ENCODE measurements at places on chromosomes 4 and X.

DNA sequence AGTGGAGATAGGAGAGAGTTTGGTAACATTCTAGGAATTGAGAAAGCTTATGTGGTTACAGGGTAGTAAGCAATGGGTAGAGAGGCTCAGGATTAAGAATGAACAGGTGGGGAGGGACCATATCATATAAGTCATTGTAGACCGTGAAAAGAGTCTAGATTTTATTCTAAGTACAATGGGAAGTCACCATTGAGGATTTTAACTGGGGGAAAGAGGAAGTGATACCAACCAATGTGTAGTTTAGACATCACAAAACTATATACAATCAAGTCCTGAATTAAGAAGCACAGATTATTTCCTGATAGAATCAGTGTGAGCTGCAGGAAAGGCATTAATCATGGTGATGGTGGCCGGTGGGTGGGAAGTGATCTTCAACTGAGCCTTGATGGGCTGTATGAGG lies 178.3 kb upstream of the ZIC3 start:
- DNase-seq = no peak

- no peak for DNase-seq
Measured at GRCh38 chrX:30654989-30655607, 1.9 kb downstream of the GK start.

- DNase-seq = no peak
Measured at GRCh38 chrX:34426334-34426733, 230.8 kb downstream of the TMEM47 start.

DNA sequence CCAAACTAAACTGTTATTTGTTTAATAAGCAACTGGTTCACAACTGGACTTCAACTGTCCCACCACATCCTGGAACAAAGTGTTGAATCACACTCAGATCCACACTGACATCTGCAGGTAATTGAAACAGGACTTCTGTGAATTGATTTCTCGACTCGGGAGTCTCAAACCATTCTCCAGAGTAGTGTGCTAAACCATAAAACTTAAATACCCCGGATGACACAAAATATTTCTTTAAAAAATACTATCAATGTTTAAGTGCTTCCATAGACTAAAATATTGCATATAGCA lies 95.4 kb upstream of the PLAC1 start:
- DNase-seq = peak; percentile 35

DNA sequence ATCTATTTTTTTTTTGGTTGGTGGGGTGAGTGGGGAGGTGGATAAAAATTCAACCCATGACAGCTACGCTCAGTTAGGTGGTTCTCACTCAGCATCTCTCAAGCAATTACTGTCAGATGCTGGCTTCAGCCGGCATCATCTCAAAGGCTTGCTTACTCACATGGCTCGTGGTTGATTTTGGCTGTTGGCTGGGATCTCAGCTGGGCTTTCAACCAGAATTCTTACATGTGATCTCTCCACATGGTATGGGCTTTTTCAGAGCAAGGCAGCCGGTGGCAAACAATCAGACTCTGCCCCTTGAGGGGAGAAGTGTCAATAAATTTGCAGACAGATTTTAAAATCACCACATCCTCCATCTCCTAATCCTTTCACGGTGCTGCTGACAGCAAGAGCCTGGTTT lies 47.2 kb downstream of the SLC34A2 start:
- peak; percentile 5 for DNase-seq

DNA sequence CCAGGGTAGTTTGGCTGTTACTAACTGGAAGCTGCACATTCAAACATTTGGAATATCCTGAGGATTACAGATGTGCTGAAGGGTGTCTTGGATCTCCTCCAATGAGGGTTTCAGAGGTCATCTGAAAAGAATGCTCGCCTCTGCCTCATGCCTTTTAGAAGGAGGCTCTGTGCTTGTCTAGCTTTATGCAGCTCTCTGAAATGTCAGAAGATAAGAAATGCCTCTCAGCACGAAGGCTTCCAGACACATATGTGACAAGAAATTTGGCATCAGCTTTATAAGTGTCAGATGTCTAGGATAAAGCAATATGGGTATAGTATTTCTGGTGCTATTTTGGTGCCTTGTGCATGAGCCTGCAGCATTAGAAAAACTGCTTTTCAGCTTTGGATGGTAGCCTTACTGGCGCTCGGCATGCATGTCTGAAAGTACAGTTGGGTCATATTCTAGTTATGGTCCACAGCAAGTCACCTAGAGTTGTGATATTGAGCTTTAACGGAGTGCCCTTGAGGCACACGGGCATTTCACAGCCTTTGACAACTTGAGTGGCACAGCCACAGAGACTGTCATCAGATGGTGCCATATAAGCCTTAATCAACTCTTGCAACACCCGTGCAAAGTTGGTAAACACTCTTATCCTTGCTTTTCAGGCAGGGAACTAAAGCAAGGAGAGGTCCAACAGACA lies 70.8 kb upstream of the PGRMC2 start:
- DNase-seq = peak; percentile 91

DNA sequence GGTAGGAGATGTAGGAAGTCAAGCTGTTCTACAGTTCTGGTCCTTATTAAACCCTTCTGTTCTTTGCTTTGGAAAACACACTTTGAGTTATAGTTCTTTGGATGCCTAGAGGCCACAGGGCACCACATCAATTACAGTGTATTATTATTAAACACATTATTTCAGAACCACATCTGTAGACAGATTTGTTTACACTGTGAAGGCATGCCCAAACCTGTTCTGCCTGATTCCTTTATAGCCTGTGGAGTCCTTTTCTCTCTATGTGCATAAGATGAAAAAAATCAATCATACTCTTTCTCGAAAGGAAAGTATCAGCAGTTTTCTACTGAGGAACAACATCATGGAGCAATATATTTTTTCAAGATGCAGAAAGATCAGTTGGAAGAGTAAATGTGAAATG lies 371.3 kb upstream of the INTU start:
- DNase-seq = no peak

- no peak for DNase-seq
Measured at GRCh38 chr4:574346-575161, 1.5 kb downstream of the TMEM271 start.

- no peak for DNase-seq
Measured at GRCh38 chrX:106862972-106863688, 40.0 kb downstream of the RIPPLY1 start.

- no peak for DNase-seq
Measured at GRCh38 chr4:14874990-14875389, 127.3 kb upstream of the CPEB2 start.

GRCh38 chr4:33386764-33387163 lies 2666.6 kb downstream of the PCDH7 start:
- no peak for DNase-seq

DNA sequence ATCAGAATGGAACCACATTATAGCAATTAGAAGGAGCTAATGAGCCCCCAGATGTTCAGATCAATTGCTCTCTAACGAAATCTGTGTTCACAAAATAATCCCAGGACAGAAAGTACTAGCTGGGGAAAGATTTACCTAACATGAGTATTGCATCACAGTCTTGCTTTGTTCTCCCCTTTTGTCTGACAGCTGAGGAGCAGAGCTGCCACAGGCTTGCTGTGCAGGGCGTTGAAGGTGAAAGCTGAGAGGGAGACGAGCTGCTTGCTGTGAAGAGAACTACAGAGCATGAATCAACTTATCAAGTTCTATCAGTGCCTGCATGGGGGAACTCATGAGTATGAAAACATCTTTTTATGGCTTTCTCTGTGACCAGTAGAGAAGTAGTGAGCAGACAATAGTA lies 441.2 kb downstream of the CENPC start:
- DNase-seq = no peak

- no peak for DNase-seq
Measured at GRCh38 chr4:185822791-185823190, 10.8 kb upstream of the SORBS2 start.

DNA sequence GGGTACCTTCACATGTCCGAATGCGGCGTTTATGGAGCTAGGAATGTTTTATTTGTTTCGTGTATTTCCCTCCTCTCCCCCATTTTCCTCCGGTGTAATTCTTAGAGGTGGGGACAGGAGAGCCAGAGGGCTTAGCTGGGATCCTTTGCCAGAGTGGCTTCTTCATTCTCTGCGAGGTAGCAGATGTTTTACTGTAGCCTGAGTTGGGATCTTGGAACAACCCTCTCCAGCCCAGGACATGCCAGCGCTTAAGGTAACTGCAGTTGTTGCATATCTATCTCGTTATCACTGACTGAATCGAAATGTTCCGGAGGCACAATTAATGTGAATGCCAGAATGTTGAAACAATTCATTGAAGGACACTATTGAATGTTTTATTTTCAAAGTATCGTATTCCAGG lies 59.0 kb upstream of the DYNLT3 start:
- no peak for DNase-seq

GRCh38 chr4:40856277-40856839 lies 106.6 kb downstream of the NSUN7 start:
- no peak for DNase-seq

DNA sequence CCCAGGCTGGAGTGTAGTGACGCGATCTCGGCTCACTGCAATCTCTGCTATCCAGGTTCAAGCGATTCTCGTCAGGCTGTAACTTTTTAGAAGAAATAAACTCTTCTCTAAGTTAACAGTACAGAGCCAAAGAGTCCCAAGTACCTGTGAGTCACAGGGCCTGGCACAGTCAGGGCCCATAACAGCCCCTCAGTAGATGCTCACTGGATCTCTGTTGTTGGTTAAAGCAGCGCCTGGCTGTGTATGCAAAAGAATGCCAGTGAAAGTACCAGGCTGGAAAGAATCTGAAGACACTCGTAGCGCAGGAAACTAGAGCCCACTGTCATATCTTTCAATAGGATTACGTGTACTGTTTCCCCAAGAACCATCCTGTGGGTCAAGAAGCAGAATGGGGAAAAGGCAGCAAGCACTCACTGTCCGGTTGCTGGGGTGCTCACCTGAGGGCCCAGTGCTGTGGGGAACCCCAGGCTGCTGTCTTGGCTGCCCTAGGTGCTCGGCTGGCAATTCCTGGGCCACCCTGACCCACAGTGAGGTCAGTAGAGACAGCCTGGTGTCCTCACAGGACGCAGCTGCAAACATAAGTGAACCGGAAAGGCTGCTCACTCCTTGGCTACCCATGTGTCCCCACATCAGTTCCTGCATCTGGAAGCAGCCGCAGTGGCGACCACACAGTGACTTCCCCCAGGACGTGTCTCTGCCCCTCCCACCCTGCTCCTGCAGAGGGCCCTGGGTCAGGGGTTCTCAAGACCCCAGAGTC lies 3.1 kb upstream of the SLBP start:
- no peak for DNase-seq

DNA sequence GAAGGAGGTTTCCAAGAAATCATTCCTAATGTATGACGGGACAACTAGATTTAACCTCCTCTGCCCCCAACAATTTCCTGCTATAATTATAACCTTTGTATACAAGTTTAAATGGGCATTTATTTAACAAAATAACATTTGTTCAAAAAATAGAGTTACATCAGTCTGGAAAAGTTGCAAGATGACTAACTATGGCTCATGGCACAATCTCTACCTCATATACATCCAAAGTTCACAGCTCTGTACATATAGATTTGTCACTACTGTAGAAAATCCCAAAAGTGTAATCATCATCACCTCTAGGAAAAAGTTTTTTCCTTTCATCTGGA lies 3.8 kb upstream of the RPS6KA3 start:
- DNase-seq = no peak

- no peak for DNase-seq
Measured at GRCh38 chrX:134683351-134684005, 25.2 kb upstream of the PLAC1 start.

DNA sequence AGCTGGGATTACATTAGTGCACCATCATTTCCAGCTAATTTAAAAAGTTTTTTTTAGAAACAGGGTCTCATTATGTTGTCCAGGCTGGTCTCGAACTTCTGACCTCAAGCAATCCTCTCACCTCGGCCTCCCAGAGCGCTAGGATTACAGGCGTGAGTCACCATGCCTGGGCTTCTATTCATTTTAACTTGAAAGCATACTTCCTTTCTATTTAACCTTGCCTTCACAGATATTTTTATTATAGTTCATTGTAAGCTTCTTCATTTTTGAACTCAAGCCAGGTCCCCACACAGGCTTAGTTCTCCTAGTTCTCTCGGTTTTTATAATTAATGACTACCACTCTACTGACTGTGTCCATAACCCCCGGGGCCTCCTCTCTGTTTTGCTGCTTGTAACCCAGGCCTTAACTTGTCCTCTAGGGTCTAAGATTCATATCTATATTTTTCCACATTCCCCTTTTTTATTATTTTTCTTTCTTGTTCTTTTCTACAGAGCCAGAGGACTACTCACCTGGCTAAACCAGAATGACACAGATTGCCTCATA lies 50.7 kb downstream of the SNX12 start:
- DNase-seq = no peak

- DNase-seq = no peak
Measured at GRCh38 chrX:154751669-154752271, 893 bp upstream of the GAB3 start.

- no peak for DNase-seq
Measured at GRCh38 chrX:153866302-153867019, 19.5 kb downstream of the L1CAM start.

- no peak for DNase-seq
Measured at GRCh38 chr4:152946446-152946845, 10.3 kb downstream of the FHDC1 start.

- no peak for DNase-seq
Measured at GRCh38 chr4:150160473-150160872, 82.2 kb downstream of the DCLK2 start.

DNA sequence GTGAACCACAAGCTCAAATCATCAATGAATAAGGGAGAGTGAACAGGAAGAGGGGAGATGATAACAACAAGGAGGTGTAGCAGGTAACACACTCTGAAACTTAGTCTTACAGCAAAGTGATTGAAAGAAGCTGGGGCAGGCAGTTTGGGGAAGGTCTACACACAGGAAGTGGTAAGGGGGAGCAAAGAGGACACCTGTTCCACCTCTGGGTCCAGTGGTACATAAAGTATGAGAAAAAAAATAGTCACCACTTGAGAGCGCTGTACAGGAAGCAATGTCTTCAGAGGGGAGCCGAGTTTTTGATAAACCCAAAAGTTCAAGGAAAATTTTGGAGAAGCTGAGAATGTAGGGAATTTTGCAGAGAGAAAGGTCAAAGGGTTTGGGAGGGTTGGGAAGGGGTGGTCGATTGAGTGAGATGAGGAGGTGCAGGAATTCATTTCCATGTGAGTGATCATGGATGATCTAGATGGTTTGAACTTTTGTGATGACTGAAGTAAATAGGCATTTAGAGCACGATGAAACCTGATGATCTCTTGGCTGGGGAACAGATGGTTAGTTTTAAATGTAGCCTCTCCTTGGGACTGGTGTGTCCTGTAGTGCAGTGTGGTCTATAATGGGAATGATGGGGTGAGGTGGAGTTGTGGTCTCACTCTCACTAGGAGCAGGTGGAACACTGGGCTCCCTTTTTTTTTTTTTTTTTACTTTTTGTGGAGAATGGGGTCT lies 142.0 kb downstream of the RBMX2 start:
- DNase-seq = no peak

DNA sequence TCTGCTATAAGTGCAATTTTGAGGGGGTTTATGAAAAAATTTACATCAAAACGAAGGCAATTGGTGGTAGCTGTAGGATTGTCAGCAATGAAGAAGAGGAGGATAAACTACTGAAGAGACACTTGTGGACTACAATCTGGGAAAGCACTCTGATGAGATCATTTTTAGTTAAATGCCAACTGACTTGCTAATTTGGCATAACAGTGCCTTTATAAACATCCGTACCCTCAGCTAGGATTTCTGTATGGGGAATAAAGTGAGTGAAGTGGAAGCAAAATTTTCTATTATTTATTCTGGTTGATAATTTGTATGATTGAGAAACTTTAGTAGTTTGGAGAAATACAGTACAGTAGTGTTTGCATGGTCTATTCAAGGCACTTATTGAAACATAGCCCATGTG lies 11.2 kb upstream of the GNRHR start:
- no peak for DNase-seq
